ENCODE measurements at places on chromosomes 2 and 18.

- DNase-seq = no peak
These were observed 7.7 kb downstream of the CYP1B1 start for GRCh38 chr2:38068234-38068633.

DNA sequence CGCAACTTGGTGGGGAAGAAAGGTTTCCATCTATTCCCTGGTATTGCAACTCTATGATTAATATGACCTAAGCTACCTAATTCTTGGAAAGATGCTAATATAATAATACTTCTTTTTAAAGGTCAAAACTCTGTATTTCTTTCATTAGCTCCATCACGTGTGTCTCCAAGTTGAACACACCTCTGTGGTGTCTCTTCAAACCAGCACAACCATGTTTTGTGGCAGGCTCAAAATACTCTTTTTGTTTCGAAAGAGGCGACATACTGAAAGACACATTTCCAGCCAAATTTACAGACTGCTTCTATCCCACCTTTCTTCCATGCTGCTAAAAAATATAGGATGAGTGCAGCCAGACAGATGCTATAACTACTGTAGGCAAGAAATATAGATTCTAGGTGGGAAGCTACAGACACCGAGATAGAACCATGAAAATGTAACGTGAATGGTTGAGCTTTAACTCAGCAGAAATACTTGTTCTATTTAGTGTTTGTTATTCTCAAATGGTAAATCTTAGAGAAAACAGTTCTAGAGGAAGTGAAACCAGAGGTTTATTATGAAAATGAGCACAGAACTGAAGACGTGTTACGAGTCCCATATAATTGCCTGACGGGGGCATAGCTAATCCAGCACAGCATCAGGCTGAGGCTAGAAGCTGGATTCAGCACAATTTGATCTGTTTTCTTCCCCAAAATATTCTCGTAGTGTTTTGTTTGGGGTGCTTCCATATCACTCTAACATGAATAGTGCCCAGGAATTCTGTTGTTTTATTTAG lies 991.5 kb upstream of the FANCL start:
- no peak for DNase-seq

DNA sequence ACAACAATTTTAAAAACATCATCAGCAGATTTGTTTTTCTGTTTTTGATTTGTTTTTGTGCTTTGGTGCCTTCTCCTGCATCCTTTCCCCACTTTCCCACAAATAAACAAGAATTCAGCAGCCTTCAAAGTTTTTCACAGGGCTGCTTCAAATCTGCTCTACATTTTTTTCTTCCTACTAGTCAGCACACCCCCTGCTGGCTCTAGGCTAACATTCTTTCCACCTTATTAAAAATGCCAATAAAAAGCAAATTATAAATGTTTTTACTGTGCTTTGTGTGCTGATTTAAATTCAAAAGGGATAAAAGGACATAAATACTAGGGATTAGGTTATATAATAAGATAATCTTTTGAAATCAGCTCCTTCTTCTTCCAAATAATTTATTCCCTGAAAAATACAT lies 6.2 kb upstream of the CNTNAP5 start:
- DNase-seq = no peak

GRCh38 chr2:184444623-184445223 lies 153.6 kb upstream of the ZNF804A start:
- DNase-seq = no peak

DNA sequence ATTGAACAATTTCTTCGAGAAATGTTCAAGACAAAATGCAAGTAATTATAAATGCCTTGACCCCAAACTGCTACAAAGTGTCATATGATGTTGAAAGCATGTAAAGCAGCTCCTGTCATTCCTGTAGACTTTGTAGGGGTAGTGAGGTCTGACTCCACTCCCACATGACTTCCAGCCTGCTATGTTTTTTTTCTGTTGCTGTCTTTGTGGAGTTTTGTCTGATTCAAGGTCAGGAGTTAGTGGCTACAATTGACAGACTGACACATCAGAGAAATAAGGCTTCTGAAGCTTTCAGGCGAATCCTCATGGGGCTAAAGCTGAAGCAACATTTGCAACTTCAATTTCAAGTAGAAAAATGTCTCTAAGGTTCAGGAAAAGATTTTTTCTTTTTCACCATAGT lies 63.9 kb upstream of the CCDC195 start:
- no peak for DNase-seq

DNA sequence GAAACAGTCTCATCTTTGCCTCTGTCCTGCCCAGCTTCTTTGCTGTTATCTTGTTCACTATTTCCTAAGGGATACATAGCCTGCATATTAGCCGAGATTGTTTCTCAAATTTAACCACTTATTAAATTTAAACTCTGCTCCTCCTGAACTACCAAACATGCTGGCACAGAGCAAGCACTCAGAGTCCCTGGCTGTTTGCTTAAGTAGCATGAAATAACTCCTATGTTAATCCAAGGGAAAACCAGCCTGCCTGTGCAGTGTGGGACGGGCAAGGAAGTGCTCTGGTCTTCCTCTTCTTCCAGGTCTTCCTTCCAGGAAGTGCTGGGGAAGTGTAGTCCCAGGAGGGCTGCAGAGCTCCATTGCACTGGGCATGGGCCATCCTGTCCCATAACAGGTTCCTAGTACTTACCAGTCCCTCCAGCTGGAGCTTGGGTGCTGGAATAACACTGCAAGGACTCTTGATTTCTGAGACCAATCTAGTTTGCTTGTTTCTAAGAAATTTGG lies 95.9 kb upstream of the IL1R2 start:
- no peak for DNase-seq

DNA sequence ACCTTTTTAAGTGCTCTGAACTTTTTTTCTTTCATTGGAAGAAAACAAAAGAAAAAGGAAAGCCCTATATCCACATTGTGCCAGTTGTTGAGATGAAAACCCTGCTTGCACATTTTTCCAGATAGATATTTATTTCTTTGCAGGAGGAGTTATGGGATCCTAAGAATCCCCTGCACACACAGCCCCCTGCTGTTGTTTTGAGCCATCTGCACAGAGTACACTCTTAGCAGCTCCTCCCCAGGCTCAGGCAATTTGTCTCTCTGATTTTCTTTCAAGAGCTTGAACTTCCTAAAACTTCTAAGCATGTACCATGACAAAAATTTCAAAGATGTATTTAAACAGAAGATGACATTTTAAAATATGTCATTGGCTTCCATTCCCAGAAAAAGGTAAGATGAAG lies 436.9 kb downstream of the METTL4 start:
- DNase-seq = no peak

- DNase-seq = no peak
These were observed 202.6 kb upstream of the ID2 start for GRCh38 chr2:8479298-8479697.

DNA sequence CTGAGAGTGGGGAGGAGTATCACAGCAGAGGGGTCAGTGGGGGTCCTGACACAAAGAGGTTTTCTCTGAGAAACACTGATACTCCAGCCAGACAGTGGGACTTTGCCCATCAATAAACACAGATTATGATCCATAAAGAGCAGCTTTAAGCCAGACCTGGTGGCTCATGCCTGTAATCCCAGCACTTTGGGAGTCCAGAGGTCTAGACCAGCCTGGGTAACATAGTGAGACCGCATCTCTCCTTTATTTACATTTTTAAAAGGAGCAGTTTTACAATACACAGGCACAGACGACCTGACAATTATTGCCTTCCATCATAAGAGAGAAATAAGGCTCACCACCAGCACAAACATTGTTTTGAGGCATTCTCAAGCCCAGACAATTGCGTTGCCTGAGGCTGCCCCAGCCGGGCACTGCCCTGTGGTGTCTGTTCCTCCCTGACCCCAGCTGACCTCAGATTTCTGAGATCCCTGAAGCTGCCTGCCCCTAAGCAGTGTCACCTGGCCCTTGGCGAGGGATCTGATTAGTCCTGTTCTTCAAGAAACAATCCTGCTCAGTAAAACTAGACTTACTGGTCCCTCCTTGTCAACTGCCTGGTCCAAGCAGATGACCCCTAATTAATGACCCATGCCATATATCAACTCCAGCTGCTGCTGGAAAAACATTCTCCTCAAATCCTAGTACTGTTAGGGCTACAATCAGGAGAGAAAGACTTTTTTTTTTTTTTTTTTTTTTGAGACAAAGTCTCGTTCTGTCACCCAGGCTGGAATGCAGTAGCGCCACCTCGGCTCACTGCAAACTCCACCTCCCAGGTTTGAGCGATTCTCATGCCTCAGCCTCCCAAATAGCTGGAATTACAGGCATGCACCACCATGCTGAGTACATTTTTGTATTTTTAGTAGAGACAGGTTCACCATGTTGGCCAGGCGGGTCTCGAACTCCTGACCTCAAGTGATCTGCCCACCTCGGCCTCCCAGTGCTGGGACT lies 59.4 kb upstream of the SOS1 start:
- DNase-seq = no peak

DNA sequence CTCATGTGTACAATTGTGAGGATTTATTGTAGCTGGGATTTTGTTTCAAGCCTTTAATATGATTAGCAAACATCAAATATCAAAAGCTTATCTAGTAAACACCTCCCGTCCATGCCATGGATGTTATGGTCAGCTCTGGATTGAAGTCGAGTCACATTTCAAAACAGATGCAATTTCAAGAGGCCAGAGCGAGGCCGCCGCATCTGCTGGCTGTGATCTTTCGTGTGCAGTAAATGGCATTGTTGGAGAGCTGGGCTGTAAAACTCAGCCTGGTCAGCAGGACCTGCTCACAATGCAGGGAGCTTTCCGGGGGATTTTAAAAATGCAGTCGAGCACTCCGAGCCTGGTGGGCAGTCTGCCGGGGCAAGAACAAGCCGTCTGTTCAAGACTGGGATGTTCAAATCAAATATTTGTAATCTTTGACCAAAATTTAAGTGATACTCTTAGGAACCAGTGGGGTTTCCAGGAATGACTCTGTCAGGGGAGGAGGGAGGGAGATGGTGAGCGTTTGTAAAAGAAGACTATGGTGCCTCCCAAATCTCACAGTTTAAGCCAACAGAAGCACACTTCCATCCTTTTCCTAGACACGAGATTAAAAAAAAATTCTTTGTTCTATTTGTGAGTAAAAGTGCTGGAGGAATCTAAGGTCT lies 97.6 kb downstream of the MYCN start:
- DNase-seq = no peak

DNA sequence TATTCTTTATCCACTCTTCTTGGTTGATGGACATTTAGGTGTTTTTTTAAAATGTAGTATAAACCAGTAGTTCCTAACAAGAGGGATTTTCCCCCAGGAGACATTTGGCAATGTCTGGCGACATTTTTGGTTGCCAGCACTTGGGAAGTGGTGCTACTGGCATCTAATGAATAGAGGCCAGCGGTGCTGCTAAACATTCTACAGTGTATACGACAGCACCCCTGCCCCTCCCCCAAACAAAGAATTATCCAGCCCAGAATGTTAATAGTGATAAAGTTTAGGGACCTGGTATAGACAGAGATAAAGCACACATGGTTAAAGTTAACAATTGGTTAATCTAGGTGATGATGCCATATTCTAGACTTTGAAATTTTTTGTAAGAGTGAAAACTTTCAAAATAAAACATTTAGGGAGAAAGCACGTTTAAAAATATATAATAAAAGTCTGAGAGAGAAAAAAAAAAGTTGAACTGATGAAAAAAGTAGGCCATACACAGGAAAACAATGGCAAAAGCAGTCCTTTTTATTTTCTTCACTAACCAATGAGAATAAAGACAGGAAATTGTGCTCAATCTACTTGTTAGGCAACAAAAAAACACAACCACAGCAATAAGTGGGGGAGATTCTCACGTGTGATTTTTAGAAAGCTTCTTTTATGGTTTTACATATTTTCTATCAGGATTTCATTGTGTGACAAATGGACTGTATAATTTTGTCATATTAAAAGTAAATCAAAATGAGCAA lies 14.8 kb downstream of the FBXO48 start:
- DNase-seq = no peak

- no peak for DNase-seq
These were observed 78.3 kb upstream of the MAP4K4 start for GRCh38 chr2:101619191-101619591.

- no peak for DNase-seq
These were observed 103.4 kb downstream of the HDAC4 start for GRCh38 chr2:239297142-239298004.

DNA sequence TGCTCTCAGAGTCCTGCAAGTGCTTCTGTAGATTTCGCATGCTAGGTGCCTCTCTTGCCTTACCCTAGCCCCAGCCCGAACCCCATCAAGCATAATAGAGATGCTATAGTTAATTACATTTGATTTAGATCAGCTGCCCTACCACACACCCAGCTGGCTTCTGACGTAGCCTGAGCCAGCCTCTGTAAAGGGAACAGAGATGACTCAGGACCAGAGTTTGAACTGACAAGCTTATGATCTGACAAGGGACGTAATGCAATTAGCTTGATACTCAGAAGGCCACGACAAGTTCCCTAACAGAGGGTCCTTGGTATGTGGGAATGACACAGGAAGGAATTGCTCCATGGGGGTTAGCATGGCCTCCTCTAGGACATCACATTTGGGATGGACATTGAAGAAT lies 126.6 kb downstream of the LRATD1 start:
- no peak for DNase-seq

- DNase-seq = no peak
These were observed 689 bp downstream of the RPRD1A start for GRCh38 chr18:36066686-36067054.

DNA sequence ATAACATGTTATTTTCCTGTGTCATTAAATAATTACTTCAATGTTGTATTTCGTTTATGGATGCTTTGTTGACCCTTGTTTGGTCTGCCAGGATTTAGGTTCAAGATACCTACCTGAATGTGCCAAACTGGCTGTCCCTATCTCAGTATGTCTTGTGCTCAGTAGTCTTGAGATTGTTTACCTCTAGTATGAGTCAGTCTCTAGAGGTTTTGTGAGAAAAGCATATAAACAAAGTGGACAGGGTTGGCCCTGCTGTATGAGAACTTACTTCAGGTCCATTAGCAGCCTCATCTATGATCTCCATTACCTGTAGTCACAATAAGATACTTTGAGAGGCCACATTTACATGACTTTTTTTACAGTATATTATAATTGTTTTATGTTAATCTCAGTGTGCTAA lies 17.8 kb downstream of the DDX18 start:
- no peak for DNase-seq

DNA sequence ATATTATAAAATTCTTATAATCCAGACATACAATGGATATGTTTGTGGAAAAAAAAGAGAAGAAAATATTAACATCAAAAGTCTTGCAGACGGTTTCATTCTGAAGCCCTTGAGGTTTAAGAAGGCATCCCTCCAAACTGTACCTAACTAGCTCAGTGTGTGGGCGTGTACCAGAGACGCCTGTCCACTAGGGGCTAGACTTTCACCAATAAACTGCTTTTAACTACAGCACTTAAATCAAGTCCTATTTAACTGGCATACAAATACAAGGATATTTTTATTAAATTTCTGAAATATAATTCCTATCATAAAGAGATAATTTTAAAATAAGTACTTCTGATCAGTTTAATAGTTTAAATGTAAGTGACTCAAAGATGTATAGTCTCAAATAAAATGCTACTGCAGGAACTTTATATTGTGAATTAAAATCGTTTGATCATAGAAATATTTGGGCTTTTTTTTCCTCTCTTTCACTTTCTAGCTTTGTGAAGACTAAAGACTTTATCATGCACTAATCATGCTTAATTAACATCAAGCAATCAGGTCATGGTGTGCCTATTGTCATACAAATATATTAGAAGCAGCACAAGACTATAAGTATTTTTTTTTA lies 437.7 kb downstream of the SATB2 start:
- DNase-seq = no peak

Measured in nucleus accumbens (tissue), 56 donors.